ENCODE measurements at places on chromosomes 1 and 21.

DNA sequence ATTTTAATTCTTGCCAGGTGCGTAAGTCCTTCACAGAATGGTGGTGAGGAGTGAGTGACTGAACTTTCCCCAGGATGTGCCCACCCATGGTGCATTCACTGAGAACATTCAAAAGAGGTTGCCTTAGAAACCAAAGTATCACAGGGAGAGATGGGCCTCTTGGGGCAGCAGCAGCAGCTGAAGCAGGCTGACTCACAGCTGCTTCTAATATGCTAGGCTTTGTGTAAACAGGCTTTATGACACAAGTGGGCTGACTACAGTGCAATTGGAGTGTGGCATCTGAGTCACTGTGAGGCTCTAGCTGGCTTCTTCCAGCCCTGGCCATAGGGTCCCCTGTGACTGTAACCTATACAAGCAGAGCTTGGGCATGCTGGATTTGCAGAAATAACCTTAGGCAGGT, 12.6 kb downstream of the PIGP start:
- DNase-seq = peak; percentile 97

DNA sequence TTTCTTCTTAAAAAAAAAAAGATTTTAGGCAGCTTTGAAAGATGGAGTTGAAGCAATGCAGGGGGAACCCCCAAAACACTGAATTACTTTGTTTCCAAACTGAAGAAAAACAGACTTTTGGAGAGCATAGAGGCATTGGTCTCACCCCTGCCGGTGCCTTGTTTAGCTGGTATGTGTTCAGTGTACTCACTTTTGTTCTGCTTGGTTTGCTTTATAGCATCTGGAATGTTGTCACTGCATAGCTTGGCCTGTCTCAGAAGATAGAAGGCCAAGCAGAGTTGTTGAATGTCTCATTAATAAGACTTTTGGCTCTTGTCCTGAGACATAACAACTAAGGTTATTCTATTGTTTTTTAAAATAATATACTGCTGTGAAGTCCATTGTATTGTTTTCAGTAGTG, 6.9 kb downstream of the THRAP3 start:
- peak; percentile 62 for DNase-seq

- DNase-seq = peak; percentile 56
Observed at GRCh38 chr1:64469116-64469976, 583 bp upstream of the CACHD1 start.

GRCh38 chr1:178091986-178092745, 1.7 kb upstream of the RASAL2 start:
- peak; percentile 85 for DNase-seq

DNA sequence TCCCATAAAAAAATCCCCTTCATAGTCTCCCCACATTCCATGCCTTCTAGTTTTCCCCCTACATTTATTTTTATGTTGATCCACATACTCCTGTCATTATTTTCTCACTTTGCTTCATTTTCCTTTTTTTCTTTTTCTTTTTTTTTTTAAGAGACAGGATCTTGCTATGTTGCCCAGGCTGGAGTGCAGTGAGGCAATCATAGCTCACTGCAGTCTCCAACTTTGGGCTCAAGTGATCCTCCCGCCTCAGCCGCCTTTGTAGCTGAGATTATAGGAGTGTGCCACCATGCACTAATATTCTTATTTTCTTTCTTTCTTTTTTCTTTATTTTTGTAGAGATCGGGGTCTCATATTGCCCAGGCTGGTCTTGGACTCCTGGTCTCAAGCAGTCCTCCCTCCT, 7.8 kb downstream of the RNF2 start:
- no peak for DNase-seq

DNA sequence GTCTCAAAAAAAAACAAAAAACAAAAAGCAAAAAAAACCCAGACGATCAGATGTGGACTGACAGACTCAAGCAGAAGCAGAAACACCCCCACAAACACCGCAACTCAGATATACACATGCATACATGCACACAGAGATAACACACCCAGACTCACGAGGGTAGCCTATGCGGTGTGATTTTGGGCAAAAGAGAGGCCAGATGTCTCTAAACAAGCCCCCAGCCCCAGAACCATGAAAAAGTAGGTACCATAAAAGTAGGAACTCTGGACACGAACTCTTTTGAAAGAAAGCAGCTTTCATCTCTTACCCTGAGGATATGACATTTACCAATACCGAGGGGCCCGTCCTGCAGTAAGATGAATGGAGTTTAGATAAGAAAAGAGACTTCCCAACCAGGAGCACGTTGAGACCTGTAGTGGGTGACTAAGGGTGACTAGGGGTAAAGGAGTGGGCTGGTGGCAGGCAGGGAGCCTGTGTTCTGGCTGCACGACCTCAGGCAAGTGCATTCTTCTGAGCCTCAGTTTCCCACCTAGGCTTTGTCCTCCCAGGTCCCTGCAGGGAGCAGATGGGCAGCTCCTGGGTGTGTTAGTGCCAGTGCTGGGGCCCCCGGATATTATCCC, 1.5 kb upstream of the TINAGL1 start:
- DNase-seq = no peak

GRCh38 chr1:152084853-152085252, 4.0 kb downstream of the TCHHL1 start:
- DNase-seq = no peak

DNA sequence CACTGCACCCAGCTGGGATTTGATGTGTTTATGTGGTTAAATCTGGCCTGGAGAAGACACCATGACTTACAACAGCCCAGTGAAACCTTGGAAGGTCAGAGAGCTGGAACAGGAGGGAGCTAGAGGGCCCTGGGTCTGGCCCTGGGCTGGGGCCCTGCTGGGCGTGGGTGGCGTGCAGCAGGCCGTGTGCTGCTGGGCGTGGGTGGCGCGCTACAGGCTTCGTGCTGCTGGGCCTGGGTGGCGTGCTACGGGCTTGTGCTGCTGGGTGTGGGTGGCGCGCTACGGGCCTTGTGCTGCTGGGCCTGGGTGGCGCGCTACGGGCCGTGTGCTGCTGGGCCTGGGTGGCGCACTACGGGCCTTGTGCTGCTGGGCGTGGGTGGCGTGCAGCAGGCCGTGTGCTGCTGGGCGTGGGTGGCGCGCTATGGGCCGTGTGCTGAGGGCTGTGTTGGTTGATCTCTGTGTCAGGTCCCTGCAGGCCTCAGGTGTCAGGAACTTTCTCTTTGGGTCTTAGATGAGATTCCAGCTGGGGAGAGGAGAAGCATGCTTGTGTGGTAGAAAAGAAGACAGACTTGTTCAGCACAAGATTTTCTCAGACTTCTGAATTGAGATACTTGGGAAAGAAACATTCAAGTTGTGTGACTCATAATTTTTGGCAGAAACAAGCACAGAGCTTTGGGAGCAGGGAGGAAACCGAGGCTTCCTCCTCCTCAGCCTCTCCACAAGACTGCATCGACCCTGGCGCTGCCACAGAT, 66.0 kb downstream of the COL18A1 start:
- DNase-seq = peak; percentile 88

DNA sequence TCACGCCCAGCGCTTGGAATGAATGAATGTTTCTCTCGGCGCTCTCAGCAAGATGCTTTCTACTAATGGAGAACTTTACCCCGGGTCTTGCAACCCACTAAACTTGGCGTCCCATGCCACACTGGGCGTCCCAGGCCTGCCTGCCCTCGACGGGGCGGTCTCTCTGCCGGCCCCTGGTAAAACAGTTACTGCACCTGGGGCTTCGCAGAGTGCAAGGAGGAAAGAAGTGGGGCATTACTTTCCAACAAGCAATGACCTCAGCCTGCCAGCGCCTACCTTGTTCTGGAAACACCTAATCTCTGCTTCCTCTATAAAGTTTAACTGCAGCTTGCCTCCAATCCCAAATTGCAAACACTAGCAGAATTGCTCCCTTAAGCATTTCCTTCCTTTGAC, 27.8 kb upstream of the NFIA start:
- DNase-seq = no peak

GRCh38 chr1:93681101-93681988, at the start of gene BCAR3:
Gene BCAR3 (minus strand): TSS chr1:93681837. CDS start chr1:93674930, 6,907 bp downstream.
- DNase-seq = peak; percentile 91

DNA sequence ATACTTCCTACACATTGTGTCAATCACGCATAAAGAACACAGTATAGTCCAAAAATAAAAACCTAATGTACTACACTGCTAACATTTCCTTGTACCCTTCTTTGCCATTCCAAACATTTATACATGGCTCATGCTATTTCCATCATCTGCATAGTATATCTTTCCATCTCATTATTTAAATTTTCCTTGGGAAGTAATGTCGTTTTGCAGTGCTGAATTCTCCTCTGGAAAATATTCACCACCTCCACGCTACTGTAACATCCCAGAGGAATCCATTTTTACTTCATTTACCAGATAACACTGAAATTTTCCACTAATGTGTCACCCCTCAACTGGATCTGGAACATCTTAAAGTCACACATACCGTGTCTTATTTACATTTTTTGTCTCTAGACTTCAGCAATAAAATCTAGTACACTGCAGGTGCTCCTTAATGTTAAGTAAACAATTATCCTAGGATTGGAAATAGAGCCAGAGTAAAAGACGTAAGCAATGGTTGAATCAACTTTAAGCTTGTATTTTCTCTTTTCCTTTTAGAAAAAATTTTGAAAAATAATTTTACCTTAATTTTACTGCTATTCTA, 881.0 kb downstream of the AMY1C start:
- no peak for DNase-seq

- no peak for DNase-seq
Observed at GRCh38 chr1:228851193-228851592, 115.9 kb downstream of the RHOU start.

GRCh38 chr1:208145167-208145566, 99.0 kb downstream of the PLXNA2 start:
- DNase-seq = no peak

DNA sequence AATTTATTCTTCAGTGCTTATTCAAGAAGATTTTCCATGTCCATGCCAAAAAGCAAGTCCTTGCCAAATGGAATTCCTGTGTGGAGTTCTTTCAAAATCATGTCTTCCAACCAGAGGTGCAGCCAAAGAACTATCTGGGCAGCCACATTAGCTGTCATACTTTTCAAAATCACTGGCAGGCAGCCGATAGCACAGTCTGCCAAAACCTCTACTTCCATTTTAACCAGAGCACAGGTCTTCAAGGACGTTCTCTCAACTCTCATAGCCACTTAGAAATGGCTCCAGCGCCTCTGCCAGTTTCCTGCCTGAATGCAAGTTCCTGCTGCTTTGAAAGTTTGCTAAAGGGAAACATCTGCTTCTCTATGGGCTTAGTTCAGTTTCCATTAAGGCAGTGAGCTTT, 975.7 kb upstream of the ADGRL4 start:
- DNase-seq = peak; percentile 65

DNA sequence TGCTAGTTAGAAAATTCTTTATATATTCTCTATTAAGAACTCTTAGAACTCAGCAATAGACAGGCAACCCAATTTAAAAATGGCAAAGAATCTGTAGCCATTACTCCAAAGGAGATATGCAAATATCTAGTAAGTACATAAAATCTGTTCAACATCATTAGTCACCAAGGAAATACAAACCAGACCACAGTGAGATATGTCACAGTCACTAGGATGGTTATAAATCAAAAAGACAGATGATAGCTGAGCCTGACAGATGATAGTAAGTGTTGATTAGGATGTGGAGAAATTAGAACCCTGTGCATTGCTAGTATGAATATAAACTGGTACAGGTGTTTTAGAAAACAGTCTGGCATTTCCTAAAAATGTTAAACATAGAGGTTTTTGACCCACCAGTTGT, 26.6 kb downstream of the SRSF11 start:
- DNase-seq = no peak

- DNase-seq = no peak
Observed at GRCh38 chr1:19798486-19799229, 1.1 kb downstream of the TMCO4 start.

DNA sequence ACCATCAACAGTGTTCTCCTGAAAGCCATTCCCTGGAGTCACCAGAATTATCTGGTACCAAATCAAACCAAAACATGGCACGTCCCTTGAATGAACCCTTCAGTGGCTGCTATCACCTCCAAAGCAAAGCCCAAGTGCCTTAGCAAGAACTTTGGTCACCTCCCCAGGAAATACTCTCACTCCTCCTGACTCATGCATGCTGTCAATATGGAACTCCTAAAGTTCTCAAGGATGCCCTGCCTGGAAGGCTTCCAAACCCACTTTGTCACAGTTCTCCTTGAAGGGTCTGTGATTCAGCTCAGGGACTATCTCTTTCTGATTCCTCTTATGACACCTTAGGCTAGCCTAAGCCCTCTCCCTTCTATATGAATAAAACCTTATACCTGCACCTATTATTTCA, 146.1 kb upstream of the RUNX1 start:
- no peak for DNase-seq

DNA sequence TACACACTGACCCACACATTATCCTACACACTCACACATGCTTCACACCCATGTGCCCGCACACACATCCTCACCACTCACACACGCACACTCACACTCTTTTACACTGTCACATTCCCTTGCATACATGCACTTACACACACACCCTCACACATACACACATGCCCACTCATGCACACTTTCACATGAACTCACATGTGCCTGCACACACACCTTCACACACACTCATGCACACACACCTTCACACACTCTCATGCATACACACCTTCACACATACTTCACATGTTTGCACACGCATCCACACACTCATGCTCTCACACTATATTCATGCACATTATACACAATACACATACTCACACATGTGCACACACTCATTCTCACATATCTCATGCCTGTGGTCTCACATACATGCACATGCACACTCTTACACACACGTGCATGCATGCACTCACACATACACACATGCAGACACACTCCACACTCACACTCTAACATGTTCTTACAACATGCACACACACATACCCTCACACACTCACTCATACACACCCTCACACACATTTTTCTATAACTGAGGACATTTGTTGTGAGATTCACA, 42.3 kb downstream of the RXRG start:
- DNase-seq = no peak

DNA sequence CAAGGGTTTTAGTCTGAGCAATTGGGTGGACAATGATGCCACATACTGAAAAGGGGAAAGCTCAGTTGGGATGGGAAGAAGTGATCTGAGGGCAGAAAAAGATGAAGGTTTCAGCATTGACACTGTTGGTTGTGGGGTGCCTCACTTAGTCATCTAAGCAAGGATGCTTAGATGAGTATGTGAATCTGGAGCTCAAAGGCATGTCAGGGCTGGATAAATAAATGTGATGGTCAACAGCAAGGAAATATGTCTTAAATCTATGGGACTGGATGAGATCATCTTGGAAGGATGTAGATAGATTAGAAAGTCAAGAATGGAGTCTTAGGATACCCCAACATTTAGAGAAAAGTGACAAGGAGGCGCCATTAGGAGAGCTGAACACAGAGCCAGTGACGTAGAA, 114.6 kb downstream of the ZBTB18 start:
- no peak for DNase-seq

- DNase-seq = no peak
Observed at GRCh38 chr21:37863842-37864241, 52.4 kb downstream of the KCNJ6 start.

GRCh38 chr1:86773341-86774288, 69.2 kb downstream of the SH3GLB1 start:
- DNase-seq = peak; percentile 39
